ENCODE measurements at places on chromosomes 6 and 20. TPM values are rescaled to one million over a fixed set of nuclear protein-coding genes. Genes with fewer than 3 reads are reported as not detected.
A peak's percentile ranks its signal among the peaks of the same experiment; 100 is the strongest.

Gene SIRPG
- polyA plus RNA-seq = not detected

Gene ASIP
- not detected for polyA plus RNA-seq

Gene GSTA3
- not detected for polyA plus RNA-seq

Gene UBE2C
- polyA plus RNA-seq = 23.7 TPM

Gene CALHM4
- polyA plus RNA-seq = not detected

Gene CTSZ
- 208 TPM for polyA plus RNA-seq

Gene ZNF133
- polyA plus RNA-seq = 8.7 TPM

Gene C20orf204
- polyA plus RNA-seq = 0.02 TPM

- peak; percentile 91 for DNase-seq
Observed at GRCh38 chr20:19964289-19965265, 52.6 kb upstream of the NAA20 start.

GRCh38 chr6:119535332-119535731 lies 185.8 kb upstream of the MAN1A1 start:
- no peak for DNase-seq

GRCh38 chr20:22489626-22490286 lies 94.6 kb downstream of the FOXA2 start:
- no peak for DNase-seq

DNA sequence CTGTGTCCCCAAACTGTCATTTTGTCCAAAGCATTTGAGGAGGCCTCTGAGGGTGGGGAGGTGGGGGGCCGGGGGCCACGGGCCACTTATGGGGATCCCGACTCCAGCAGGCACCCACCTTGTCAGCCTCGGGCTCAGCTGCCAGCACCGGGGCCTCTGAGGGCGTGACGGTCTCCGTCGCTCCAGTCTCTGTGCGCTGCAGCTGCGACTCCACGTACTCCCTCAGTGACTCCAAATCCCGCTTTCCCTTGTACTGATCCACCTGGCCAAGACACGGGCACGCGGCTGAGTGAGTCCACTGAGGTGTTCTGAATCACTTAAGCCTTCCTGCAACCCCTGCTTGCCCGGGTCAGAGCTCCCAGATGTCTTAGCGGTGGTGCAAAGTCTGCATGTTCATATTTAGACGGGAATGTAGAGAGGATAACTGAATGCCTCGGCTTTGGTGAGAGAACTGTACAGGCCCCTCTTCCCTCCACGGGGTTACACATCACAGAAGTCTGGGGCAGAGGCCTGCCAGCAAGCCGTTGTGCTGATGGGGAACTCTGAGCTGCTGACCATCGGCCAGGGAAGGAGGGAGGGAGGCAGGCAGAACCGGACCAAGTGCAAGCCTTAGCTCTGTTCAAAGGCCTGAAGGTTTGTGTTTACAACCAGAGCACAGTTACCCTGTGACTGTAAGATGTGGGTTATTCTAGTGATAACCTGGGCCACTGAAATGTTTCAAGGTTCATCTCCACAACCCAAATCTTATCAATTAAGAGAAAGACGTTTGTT lies 21.8 kb downstream of the TXNDC5 start:
- DNase-seq = no peak

DNA sequence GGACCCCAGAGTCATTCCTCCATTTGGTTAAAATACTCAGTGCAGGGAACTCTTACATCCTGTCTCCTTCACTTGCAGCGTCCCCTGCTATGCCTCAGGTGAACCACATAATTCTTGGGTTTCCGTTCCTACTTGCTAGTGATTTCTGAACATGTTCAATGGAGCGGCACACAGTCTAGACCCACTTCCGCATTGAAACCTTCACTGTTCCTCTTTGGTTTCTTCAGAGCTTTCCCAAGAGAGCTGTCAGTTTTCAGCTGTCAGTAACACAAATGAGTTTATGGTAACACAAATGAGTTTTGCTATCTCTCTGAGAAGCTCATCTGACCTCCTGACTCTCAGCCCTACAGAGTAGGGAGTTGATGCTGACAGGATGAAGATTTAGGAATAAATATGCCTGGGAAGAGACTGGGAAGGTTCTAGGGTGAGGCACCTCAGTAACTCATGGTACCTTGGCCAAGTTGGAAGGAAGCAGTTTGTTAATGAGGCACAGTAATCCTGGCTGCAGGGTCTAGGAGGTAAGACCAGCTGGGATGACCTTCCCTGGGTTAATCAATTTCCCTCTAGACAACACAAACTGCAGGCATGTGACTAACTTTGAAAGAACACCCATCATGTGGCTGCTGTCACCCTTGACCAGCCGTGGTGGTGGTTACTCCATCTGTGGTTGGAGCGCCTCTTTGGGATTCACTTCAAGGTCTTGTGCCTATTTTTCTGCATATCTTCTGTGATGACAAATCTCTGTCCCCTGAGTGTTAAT lies 5.4 kb downstream of the SYS1 start:
- no peak for DNase-seq

DNA sequence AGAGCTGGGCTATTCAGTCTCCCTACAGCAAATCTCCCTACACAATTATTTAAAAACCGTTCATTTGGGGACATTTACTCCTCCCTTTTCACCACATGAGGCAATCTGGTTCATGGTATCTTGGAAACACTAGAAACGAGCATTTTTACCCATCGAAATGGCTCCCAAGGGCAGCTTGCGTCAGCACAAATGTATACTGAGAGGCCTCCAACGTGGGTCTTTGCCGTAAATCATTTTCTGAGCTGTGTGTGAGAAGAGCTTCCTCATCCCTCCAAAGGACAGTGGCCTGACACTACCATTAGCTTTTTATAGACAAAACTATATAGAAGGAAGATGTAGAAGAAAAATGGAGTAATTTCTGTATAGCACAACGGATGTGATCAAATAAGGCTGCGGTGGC lies 30.0 kb upstream of the PXDC1 start:
- DNase-seq = no peak

DNA sequence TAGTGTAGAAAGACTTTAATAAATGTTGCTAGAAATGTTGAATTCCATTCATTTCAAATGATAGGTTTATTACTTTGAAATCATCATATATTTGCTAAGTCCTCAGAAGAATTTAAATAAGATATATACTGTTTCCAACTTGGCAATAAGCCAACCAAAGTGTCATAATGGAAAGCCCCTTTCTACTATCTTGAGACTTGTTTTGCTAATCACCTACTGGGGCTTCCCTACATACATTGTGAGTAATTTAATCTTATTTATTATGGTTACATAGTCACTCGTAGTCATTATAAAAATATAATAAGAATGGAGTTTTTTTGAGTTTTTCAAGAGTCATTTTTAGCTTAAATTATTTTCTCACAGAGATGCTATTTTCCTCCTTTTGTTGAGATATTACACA lies 20.7 kb downstream of the COL19A1 start:
- no peak for DNase-seq

GRCh38 chr6:67112120-67112519 lies 1405.1 kb upstream of the EYS start:
- DNase-seq = peak; percentile 15

DNA sequence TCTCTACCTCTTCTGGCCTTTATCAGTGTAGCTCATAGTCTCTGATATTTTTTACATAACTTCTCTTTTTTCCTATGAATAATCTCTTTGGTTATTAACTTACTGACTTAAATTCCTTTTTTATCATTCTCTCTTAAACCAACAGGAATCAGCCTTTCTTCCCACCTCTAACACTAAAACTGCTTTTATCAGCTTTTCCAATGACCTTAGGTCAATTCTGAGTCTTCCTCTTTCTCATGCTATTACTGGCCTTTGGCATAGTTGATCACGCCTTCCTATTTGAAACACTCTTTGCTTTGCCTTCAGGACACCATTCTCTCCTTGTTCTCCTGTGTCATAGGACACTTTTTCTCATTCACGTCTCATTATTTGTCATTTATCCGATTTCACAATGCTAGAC lies 8.1 kb upstream of the HINT3 start:
- no peak for DNase-seq

- DNase-seq = no peak
Observed at GRCh38 chr20:38191654-38192053, 26.6 kb upstream of the TGM2 start.

DNA sequence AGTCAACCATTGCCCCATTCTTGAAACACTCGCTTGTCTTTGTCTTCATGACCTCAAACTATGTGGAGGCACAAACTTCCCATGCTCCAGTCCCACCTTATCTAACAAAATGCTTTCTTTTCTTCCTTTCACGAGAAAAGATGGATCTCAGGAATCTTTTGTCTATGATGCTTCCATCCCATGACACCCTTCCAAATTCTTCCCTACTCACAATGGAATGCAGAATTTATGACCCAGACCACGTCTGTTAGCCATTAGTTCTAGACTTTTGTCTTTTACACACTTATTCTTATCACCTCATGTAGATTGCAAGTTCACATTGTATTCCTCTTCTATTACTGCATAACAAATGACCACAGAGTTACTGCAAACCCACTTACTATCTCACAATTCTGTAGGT lies 24.2 kb upstream of the LAMP5 start:
- no peak for DNase-seq

DNA sequence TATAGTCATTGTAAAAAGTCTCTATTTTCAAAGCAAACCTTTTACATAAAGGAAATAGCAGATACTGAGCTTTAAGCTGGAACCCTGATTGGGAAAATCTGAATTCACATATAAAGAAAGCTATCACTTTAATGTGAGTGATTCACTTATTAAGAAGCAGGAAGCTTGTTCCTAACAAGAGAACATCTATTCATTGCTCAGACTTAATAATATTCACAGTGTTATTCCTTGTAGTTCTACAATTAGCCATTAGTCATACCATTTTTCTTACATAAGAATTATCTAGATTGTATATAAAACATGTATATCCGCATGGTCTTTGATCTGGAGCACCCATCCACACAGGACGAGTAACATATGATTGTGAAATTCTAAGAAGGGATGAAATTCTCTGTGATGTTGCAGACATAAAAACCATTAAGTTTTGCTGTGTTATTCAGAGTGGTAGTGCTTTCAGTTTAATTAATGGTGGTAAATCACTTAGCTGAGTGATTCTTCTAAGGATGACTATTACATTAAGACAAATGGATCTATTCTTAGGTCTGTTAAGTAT lies 71.1 kb upstream of the FOXQ1 start:
- DNase-seq = peak; percentile 24

DNA sequence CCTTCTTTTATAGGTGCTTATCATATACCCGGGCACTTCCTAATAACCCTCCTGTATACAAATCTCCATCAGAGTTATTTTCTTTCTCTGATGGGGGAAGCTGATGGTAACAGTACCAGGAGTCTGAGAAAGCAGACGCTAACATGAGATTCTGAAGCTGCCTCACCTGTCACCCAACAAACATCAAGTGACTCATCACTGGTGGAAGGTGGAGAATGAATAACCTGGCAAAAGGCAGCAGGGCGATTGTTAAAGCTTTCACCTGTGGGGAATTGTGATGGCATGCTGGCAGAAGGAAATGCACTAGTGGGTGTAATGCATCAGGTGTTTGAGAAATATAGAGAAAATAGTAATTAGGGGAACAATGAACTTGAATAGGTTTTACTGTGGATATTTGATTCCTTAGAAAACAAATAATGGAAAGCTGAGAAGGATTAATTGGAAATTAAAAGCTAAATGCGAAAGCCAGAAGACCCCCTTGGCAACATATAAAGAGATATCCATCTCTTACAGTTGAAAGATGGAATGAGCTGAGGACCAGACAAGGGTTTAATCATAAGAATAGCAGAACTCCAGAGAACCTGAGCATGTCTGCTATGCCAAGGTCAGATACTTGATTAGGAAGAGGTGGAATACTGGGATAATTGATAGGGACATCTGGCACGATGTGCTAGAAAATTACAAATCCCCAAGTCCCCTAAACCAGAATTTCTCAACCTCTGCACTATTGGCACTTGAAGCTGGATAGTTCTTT lies 517.1 kb downstream of the PKHD1 start:
- DNase-seq = no peak

DNA sequence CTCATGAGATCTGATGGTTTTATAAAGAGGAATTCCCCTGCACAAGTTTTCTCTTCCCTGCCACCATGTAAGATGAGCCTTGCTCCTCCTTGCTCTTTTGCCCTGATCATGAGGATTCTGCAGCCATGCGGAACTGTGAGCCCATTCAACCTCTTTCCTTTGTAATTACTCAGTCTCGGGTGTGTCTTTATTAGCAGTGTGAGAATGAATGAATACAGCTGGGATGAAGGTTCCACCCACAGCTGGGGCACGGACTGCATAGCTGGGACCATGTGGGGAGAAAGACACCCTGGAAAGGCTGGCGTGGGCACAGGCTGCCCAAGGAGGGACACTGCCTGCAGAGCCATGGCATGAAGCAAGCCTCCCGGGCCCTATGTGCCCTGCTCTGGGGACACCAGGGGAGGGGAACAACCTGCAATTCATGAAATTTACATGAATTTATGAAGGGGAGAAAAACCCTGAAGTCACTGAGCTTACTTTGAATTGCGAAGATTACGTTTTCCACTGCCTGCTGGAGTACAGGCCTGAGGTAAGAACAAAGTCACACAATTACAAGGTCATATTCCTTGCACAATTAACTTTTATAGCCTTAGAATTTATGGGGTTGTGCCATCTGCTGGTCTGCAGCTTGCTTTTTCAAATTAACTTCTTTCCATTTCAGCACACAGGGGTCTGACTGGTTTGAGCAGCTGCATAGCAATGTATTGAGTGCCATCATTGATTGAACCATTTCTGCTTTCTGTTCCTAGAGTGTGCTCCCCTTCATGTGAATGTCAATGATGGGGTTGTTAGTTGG lies 46.2 kb downstream of the SLC22A1 start:
- DNase-seq = no peak

- DNase-seq = no peak
Observed at GRCh38 chr20:57605878-57606277, 14.3 kb downstream of the ZBP1 start.

DNA sequence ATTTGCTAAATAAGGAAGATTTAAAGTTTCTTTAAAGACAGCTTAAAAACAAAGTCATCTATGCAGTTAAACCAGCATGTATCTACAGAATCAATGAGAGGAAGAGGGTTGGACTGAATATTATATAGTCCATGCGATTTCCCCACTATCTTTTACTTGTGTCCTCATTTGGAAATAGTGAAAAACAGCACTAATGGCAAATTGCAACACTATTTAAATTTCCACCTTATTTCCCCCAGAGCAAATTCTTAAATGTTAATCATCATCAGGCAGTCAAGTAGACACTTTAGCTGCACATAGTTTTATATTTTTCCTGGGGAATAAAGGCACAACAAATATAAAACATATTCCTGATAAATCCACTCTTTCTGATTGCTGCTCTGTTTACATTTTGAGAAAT lies 114.6 kb downstream of the LCA5 start:
- DNase-seq = no peak

- DNase-seq = peak; percentile 74
Observed at GRCh38 chr6:105489216-105489530, 86.3 kb upstream of the PREP start.

DNA sequence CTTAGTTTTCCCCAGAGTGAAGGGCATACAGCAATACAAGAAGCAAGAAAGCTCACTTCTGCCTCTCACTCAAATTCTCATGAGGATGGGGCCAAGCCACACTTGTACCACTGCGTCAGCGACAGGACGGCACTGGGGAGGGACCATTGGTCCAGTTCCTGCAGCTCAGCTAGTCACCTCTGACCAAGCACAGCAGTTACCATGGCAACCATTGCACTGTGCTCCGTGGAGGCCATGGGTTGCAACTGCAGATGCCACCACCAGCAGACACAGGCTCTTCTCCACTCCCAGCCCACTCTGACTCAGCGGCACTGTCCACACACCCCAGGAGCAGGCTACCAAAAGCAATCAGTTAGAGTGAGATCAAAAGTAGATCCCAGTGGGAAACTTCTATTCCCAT lies 441.1 kb upstream of the ARID1B start:
- no peak for DNase-seq

GRCh38 chr6:127518710-127519468 lies at the start of gene MTCL3:
TSS of gene MTCL3 (minus strand) at chr6:127519335.
- peak; percentile 88 for DNase-seq

Measured in fibroblast of lung (primary cell).